CD4-positive, alpha-beta T cell treated with Interleukin-21 for 1 hour (primary cell): ENCODE measurements at places on chromosomes 5 and 9.

- DNase-seq, result no peak
Measured at GRCh38 chr5:125712397-125712796, 710.8 kb upstream of the GRAMD2B start.

GRCh38 chr9:110837401-110838005 is 168.9 kb downstream of the MUSK start:
- DNase-seq, result no peak

GRCh38 chr5:7053125-7053524 is 339.9 kb downstream of the TENT4A start:
- no peak for DNase-seq

- no peak for DNase-seq
Measured at GRCh38 chr5:31449962-31450361, 81.9 kb downstream of the DROSHA start.

GRCh38 chr5:60843936-60844905 is at the start of gene ELOVL7:
Gene ELOVL7, minus strand, starts transcription at chr5:60844269. Its CDS starts 56,872 bp downstream, at chr5:60787397.
- DNase-seq, result peak; percentile 20

- DNase-seq, result peak; percentile 68
Measured at GRCh38 chr5:172722327-172722815, 48.6 kb downstream of the DUSP1 start.

DNA sequence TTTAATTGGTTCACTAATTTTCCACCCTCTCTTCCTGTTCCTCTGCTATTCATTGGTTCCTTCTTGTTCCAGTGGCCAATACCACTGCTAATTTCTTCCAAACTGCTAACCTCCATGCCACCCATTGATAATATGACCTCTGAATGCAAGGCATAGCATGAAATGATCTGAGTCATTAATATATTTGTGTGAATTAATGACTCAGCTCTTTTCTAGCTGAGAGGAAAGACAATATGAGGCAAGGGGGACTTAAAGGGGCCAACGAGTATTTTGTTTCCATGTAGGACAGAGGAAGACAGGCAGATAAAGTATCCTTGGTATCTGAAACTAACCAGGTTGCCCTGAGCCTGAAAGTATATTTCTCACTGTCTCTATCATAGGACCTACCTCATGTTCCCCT is 154.3 kb upstream of the BRINP1 start:
- DNase-seq, result no peak
